ENCODE measurements at places on chromosomes 13 and 19.

DNA sequence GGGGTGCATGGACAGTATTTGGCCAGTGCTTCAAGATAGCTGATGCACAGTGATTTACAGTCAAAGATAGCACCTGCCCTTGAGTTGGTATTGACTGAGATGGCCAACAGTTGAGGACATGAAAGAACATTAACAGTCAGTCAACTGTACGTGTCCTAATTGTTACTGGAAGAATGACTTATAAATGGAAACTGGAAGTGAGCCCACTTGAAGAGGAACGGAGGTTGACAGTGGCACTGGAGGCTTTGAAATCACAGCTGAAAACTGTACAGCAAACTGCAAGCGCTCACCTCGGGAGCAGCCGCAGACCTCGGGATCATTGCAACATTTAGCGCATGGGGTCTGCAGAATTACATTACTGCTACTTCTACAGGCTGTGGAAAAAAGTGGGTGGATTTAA lies 77.1 kb downstream of the GGACT start:
- DNase-seq: no peak

DNA sequence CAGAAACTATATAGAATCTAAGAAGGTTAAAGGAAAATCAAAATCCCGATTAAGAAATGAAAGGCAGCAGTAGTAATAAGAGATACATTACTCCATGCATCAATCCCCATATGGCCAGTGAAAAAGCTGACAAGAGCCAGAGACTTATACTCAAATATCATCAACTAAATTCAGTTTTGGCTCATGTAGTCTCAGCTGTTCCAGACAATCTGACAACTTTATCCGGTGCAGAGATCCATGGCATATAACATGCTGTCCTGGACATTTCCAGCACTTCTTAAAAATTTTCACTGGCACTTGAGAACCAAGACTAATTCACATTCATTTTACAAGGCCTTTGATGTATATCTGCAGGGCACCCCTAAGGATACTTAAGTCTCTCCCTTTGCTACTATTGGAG lies 255.7 kb upstream of the KLHL1 start:
- DNase-seq: no peak

DNA sequence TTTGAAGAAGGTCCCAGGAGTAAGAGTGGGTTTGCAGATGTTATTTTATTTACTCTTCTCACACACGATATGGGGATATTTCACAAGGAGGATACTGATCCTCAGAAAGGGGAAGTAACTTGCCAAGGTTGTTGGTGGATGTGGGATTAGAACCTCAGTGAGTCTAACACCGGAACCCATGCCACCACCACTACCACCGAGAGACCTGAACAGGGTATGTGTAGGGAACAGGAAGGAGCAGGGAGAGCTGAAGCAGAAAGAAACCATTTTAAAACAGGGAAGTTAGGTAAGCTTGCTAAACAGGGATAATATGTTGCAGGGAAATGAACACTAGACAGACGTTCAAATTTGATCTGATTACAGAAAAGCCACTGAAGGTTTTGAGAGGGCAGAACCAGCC lies 11.6 kb upstream of the CEACAM3 start:
- no peak for DNase-seq

- DNase-seq: no peak
Measured at GRCh38 chr19:13748169-13748828, 16.0 kb upstream of the MRI1 start.

GRCh38 chr13:33249066-33249465 lies 36.5 kb downstream of the STARD13 start:
- DNase-seq: no peak

GRCh38 chr13:106709522-106709921 lies 141.6 kb upstream of the ARGLU1 start:
- no peak for DNase-seq

DNA sequence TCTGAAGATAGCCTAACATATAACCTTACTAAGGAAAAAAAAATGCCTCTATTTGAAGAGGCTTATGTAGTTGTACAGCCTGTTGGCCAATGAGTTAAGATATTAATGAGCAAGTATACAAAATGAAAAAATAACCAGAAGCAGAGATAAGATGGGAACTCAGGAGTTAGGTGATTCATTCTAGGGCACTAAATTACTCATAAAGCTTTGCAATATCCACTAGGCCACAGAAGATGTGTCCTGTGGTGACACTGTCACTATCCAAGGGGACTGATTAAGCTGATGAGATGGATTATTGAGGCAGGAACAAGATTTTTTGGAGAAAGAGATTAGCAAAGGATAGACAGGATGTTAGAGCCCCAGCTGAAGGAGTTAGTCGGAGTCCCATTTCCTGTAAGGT lies 99.6 kb downstream of the LIG4 start:
- no peak for DNase-seq

DNA sequence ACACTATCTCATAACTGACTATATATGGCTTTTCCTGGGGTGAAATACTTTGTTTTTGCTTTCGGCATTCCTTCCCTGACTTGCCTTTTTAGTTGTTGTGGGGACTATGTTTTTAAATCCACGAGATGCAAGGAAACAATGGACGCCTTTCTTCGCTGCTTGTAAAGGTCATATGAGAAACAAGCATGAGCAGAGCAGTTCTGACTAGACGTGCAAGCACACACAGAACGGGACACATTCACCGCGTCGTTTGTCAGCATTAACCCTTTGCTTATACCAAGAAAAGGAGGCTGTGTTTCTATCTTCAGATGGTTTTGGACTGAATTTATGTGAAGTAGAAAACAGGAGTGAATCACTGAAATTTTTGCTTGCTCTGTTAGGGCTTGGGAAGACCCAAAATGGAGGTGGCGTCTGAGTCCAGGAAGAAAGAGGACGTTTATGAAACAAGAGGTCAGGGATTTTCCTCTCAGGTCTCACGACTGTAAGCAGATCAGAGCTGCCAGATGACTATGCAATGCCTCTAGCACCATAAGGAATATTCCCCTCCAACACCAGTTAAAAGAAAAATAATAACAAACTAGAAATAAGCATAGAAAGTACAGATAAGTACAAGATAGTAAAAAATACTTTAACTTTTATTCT lies 358.9 kb downstream of the DLEU7 start:
- DNase-seq: no peak

DNA sequence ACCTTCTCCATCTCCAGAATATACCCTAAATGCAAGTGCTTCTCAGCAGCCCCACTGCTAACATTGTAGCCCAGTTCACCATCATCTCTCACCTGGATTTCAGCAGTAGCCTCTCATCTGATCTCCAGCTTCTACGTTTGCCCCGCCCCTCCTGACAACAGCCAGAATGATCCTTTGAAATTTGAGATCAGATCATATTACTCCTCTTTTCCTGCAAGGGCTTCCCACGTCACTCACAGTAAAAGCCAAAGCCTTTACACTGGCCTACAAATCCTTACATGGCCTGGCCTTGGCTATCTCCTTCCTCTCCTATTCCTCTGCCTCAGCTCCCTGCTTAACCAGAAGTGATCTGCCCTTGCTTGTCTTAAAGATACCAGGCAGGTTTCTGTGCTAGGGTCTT lies 94.3 kb upstream of the NBEA start:
- no peak for DNase-seq

- no peak for DNase-seq
Measured at GRCh38 chr19:45569619-45570421, 14.8 kb downstream of the OPA3 start.

GRCh38 chr13:29362849-29363604 lies 232.5 kb downstream of the SLC7A1 start:
- peak; percentile 54 for DNase-seq

DNA sequence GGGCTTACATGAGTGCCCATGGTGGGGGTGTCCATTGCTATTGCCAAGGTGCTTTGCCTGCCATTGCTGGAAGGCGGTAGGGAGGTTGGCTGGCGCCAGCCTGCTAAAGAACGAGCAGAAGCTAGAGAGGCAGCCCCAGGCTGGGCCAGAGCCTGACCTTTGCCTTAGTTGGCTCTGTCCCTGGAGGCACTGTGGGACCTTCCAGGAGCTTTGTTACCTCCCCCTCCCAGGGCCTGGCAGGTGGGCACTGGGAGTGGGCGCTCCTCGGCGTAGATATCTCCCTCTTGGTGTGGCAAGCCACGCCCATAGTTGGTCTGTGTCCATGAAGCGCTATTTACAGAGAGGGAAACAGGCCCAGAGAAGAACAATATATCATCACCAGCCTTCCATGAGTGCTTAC lies 2.3 kb upstream of the SLC25A42 start:
- DNase-seq: no peak

- no peak for DNase-seq
Measured at GRCh38 chr13:110643324-110643723, 28.0 kb downstream of the NAXD start.

GRCh38 chr13:110254751-110255553 lies 52.0 kb downstream of the COL4A1 start:
- DNase-seq: no peak

DNA sequence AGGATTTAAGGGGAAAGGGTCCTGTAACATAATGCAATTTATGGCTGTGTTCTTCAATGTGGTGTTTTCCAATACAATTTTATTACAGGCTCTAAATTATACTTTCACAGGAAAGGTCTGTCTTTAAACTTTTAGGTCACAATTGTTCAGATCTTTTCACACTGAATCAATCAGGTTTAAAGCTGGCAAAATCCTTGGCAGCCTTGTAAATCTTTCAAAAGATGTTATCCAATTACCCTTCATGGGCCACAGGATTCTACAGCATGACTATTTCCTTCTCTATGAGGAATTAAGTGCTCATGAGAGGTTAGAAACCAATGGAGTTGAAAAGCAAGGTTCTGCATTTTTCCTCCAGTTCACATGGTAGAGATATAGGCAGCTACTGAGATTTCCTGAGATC lies 211.5 kb upstream of the MIR17HG start:
- no peak for DNase-seq

DNA sequence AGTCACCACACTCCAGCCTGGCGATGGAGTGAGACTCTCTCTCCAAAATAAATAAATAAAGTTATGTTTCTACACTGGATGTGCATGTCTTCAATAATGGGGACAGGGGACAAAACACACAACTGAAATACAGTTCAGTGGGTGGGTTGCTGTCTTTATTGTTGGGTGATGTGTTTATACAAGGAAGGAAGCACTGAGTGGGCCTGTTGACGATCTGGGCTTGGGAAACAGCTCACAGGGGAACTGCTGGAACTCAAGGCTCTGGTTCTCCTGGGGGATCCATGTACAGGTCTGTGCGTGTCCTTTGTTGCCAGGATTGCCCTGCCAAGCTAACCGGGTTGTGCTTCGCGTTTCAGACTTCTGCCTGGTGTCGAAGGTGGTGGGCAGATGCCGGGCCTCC lies 18.9 kb downstream of the SPINT2 start:
- no peak for DNase-seq

DNA sequence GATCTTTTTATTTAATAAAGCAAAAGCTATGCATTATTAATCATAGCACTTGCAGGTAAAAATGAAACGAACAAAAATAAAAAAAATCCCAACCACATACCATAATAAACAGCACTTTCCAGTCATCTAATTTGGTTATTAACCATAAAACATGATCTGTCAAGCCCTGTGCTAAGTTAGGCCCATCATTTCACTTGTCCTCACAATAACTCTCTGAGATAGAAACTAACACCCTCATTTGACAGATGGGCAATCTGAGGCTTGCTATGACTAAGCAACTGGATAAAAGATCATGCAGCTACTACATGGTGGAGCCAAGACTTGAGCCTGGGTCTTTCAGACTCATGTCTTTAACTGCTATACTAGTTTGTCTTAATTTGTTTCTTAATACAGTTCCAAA lies 21.8 kb downstream of the PROSER1 start:
- no peak for DNase-seq

DNA sequence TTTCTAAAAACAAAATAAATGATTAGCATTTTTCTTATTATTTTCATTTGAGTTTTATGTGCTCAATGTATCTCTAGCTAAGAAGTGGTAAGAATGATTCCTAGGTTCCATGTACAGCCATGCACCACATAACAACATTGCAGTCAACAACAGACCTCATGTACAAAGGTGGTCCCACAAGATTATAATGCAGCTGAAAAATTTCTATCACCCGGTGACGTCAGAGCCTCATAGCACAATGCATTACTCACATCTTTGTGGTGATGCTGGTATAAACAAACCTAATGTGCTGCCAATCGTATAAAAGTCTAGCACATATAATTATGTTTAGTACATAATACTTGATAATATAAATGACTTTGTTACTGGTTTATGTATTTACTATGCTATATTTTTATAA lies 120.5 kb downstream of the SLC7A1 start:
- no peak for DNase-seq

Measured in Panc1 (cell line).